ENCODE measurements at places on chromosomes 7 and 10.

DNA sequence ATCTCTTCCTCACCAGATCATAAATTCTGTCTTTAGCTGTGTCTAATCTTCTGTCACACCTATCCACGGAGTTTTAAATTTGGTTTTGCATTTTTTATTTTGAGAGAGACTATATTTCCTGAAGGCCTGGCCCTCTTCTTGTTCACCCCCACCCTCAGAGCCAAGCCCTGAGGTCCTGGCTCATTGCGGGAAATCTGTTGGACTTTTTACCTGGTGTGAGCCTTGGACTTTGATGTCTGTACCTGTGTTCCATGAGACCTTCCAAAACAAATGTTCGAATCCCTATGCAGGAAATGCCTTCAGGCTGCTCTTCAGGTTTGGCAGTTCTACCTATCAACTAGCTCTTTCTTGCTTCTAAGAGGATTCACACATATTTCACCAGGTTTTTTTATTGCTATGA lies 175.2 kb upstream of the GRB10 start:
- no peak for DNase-seq

DNA sequence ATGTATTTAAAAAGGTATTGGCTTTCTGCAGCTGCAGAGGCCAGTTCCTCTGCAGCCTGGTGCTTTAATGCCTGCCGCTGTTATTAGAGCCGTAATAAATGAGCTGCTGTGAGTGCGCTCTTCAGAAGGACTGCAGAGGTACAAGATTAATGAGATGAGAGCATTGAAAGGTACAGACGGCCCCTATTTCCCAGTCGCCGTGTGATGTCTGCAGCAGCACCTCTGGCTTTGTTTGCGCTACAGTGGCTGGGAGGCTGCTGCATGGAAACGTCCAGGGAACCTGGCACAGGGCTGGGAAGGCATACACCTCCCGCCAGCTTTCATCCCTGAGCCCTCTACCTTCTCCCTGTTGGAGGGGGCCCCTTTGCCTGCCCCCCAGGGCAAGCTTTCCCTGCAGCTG lies 383.8 kb upstream of the ZMIZ1 start:
- DNase-seq: no peak

DNA sequence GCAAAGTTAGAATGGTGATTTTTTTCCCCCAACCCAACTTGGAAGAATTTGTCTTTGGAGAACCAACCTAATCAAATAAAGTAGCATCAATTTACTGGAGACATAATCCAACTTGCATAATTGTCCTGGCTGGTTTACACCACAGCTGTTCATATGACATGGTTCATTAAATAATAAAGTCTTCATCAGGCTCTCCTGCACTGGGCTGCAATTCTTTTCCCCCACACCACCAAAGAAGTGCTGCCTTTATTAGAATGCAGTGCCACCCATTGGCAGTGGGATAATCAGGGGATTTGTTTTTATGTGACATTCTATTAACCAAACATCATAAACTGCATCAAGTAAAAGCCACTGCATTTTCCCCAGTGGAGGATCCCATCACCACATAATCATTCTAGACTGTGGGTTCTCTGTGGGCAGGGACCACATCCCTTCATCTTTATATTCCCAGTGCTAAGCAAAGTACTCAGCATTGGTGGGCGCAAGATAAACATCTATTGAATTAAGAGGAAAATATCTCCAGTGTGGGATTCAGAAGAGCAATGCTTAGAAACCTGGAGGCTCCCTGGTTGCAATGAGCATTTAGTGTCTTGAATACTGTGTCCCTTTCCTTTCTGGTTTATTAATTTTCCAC lies 322.0 kb downstream of the KCNMA1 start:
- no peak for DNase-seq

- no peak for DNase-seq
Measured at GRCh38 chr10:108060246-108060645, 895.7 kb upstream of the SORCS1 start.

DNA sequence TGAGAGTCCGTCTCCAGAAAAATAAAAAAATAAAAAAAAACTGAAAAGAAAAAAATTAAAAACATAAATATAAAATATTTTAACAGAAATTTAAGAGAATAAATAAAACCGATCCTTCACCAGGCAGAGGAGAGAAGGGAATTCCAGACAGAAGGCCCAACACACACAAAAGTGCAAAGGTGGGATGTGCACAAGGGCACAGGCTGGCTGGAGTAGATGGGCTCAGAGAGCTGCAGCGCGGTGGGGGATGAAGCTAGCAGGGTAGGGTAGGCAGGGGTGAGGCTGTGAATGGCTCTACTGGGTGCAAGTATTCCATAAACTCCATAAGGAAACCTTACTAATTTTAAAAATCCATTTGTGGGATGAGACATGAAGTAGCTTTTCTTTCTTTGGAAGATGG lies 15.7 kb upstream of the ARPC1A start:
- DNase-seq: no peak

DNA sequence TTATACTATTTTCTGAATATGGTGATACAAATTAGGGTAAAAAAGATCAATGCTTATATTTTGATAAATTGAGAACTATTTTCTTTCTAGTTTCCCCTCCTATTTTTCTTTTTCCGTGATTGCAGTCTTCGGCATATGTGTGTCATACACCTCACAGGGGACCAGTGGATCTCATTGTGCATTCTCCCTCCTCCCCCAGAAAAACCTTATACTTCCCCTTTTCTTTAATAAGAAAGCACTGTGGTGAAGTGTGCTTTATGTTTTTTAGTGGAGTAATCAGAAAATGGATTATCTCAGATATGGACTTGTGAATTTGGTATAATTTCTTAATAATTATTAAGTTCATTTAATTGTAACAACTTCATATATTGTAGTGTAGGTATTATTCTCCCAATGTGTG lies 72.8 kb downstream of the BICC1 start:
- DNase-seq: no peak

- no peak for DNase-seq
Measured at GRCh38 chr7:41445946-41446345, 256.9 kb downstream of the INHBA start.

GRCh38 chr10:34679177-34679576 lies 135.9 kb downstream of the PARD3 start:
- DNase-seq: no peak

GRCh38 chr10:34003561-34003960 lies 669.1 kb upstream of the NRP1 start:
- DNase-seq: no peak

- DNase-seq: no peak
Measured at GRCh38 chr10:97180986-97181385, 4.8 kb downstream of the SLIT1 start.

DNA sequence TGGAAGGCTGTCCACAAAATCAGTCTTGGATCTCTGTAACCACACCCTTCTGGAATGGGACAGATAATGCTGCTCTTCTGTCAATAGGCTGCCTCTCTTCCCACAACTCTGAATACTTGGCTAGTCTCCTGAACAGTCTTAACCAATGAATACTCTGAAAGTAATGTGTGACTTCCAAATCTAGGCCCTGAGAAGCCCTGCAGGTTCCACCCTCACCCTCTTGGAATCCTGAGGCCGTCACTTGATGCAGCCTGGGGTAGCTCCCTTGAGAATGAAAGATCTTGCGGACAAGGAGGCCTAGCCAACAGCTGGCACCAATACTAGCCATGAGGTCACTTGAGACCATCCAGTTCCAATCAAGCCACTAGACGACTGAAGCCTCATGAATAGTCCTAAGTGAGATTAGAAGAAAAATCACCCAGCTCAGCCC lies 109.2 kb downstream of the ARHGAP12 start:
- no peak for DNase-seq

GRCh38 chr7:135812148-135812547 lies 63.5 kb upstream of the FAM180A start:
- no peak for DNase-seq

DNA sequence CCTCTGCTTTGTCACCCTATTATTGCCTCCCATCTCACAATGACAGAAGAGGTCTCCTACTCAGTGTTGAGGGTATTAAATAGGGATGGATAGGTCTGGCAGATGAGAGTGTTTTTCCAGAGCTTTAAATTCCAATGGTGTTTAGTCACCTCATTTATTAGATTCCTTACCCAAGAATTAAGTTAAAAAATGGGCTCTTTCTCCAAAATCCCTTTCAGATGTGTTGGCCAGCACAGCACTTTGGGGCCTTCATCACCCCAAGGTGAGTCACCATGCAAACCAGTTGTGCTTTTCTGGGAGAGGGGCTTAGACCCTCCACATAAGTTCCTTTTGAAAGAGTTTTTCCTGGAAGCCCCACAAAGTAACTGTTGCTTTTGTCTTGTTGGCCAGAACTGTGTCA lies 78.4 kb downstream of the CYP26A1 start:
- DNase-seq: no peak

GRCh38 chr10:69464801-69465401 lies 13.6 kb downstream of the TSPAN15 start:
- no peak for DNase-seq

DNA sequence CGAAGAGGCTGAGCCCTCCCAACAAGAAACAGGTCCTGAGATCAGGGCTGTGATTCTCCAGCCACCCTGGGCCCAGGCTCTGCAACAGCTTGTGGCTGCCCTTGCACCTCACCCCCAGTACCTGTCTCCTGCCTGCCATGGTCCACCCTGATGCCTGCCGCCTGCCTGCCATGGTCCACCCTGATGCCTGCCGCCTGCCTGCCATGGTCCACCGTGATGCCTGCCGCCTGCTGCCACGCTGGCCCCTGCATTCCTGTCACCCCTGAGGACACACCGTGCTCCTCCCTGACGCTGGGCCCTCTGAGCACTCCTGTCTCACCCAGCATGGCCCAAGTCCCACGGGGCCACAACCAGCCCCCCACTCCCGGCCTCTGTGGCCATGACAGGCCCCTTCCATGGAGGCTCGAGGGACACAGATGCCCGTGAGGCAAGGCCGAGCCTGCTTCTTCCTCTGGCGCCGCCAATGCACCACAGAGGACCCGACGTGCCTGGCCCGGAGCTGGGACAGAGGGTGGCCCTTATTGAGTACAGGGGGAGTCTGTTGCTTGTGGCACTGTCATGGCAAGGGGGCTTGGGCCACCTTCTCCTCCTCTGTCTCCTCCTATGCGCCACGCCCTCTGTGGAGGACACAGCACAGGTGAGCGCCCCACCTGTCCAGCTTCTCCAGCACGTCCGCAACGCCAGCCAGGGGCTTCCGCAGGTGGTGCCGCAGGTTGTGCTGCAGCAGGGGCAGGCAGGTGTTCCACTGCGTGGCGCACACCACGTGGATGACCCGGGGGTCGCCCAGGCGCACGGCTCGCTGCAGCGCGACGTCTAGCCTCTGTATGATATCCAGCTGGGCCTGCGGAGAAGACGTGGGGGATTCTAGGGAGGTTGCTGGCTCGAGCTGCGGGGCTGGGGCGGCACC lies 18.1 kb downstream of the CFAP46 start:
- no peak for DNase-seq

- DNase-seq: no peak
Measured at GRCh38 chr7:123865517-123866117, 20.6 kb downstream of the HYAL4 start.

DNA sequence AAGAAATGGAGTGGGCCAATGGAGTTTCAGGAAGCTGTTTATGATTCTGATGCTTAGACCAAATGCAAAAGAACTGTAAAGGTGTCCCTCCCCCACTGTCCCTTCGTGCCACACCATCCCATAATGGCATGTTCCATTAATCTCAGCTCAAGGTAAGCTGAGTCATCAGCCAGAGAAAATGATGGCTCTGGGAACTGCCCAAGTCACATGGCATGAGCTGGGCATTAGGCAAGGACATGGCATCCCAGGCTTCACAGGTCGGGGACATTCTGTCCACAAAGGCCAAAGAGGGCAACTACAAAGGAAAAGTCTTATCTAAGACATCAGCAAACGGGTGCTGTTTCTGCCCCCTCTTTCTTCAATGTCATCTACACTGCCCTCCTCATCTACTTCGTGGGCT lies 44.9 kb downstream of the DLG5 start:
- DNase-seq: no peak

DNA sequence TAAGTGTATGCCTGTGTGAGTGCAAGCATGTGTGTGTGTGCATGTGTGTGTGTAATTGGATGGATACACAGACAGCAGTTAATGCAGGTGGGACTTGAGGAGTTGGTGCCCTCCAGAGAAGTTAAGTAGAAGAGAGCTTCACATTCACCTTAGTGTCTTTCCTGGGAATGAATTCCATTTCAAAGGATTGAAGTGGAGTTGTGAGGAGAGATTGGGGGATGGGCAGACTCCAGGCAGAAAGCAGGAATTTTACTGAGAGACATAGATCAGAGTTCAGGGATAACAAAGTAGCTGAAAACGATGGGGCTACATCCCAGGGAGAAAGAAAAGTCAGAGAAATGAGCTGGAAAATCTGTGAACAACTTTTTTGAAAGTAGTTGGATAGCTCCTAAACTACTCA lies 464.4 kb downstream of the TCERG1L start:
- DNase-seq: no peak

DNA sequence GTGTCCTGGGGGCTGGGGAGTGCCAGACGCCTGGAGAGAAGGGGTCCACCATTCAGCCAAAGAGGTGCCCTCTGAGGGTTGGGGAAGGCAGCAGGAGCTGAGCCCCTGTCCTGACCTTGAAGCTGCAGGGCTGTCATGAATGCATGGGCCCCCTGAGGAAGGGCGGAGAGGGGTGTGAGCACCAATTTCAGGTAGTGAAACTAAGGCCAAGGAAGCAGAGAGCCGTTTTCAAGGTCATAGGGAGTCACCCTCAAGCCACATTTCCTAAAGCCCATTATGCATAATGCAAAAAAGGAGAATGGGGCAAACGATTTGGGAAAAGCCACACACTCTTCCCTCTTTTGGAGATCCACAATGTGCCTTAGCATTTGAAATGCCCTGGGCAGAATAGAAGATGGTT lies 37.2 kb downstream of the FIGNL1 start:
- no peak for DNase-seq

DNA sequence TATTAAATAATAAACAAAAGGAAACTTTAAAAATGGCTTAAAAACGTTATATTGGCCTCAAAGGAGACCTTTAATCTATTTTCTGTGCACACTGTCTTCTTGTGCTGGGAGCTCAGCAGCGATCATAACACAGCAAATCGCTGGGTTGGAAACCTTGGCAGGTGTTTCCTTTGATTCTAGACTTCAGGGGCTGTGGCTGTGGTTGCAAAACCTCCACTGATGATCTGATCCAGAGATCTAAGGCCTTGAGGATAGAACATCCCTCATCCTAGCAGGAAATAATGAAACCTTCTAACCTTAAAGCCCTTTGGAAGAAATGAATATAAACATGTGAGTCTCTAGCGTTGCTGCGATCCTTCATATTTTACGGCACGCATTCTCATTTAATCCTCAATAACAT lies 29.8 kb downstream of the CDHR3 start:
- no peak for DNase-seq

- no peak for DNase-seq
Measured at GRCh38 chr7:1040790-1041189, 3.6 kb upstream of the GPR146 start.

DNA sequence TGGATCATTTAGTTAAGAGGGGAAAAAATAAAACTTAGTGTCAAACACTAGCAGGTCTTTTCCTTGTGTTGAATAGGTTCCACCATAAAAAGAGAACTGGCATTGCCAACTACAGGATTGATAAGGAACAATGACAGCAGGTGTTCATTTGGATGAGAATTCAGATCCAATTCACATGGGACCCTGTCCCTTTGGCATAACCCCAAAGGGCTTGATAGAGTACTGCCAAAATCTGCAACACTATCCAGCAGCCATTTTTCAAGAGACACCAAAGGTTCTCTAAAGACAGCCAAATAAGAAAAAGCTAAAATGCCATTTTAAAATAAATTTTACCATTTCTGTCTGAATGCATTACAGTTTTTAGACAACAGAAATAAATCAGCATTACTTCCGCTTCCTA lies 422.3 kb downstream of the DGKB start:
- DNase-seq: no peak

GRCh38 chr7:92953657-92954056 lies 117.3 kb upstream of the CDK6 start:
- DNase-seq: no peak

All from GM18507 (cell line).